Stimulated activated CD4-positive, alpha-beta T cell treated with anti-CD3 and anti-CD28 coated beads, Interleukin-15, amount 100 ng/mL, for 1 hour (primary cell): ENCODE measurements at places on chromosomes 5 and 9.
A peak's percentile ranks its signal among the peaks of the same experiment; 100 is the strongest.

DNA sequence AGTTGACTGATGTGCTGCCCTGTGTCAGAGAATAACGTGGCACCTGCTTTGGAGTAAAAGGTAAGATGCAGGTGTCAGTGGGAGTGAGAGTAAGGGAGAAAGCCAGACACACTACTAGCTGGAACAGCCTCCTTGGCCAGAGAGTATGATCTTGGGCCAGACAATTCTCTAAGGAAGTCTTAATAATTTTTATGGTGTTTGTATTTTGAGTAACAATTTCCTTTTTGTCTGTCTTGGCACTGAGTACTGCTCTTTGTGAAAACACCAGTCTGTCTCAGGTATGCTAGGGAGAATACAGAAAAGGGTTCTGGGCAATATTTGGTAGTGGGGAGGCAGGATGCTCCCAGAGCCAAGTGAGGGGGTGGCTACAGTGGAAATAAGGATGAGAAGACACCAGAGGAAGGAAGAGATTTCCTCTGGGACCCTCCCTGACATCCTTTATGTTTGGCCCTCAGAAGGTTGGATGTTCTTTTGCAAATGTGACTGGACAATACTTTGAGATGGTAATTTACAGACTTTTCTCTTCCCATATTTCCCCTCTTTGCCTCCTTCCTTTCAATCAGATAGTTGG is 20.6 kb upstream of the PRDM6 start:
- no peak for DNase-seq

GRCh38 chr5:95746722-95747679 is 15.9 kb downstream of the RHOBTB3 start:
- no peak for DNase-seq

GRCh38 chr9:119639287-119639955 is 270.2 kb upstream of the BRINP1 start:
- DNase-seq: no peak

DNA sequence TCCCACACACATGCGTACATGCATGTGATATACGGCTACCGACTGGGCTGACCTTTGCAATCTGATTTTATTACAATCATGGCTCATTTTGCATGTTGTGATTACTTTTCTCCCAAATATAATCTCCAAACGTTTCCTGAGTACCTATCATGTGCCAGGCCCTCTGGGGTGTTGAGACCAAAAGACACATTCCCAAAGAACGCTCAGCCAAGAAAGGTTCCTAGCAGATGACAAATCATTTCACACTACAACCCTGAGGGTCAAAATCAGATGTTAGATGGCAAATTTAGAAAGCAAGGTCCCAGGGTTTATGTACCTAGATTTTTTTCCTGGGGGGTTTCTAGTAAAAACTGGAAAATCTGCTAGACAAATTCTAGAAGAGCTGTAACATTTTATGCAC is 32.4 kb upstream of the SLC25A51 start:
- no peak for DNase-seq

- no peak for DNase-seq
Measured at GRCh38 chr5:169081000-169081724, 219.8 kb downstream of the SLIT3 start.

GRCh38 chr5:126658561-126658960 is 57.8 kb downstream of the PHAX start:
- DNase-seq: no peak

- DNase-seq: no peak
Measured at GRCh38 chr9:113633782-113634595, 170.5 kb downstream of the RGS3 start.

DNA sequence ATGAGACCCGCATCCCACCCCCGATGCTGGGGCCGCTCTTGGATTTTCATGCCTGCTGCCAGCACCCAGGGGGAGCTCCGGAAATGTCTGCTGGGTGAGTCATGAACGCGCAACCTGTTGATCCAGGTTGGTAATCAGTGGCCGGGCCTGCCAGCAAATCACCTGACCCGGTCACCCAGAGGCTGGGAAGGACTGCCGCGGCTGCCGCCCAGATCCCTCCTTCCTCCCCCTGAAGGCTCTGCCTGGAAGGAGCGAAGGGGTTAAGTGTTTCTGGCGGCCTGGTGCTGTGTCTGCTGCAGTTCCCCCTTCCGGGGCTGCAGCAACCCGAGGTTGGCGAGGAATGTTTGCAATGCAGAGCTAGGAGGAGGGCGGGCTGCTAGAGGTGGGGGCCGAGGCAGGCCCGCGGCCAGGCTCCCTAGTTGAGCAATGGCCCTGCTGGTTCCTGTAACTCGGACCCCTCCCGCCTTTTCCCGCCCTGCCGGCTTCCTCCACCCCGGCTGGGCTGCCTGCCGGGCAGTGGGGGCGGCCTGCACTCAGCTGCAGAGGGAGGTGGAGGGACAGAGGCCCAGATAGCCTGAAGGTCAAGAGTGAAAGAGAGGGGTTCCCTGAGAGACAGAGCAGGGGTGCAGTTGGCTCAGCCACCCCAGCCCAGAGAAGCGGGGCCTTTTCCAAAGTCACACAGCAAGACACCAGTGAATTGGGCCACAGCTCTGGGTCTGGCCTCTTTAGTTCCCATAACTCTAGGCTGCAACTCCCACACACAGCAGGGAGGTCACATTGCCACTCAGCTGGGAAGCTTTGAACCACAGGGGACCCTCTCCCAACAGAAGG is 156.3 kb upstream of the IER5L start:
- DNase-seq: peak; percentile 12

GRCh38 chr9:27933210-27934025 is 360.1 kb upstream of the C9orf72 start:
- no peak for DNase-seq
